SHP77 (cell line): ENCODE measurements at places on chromosomes 5 and 9.

DNA sequence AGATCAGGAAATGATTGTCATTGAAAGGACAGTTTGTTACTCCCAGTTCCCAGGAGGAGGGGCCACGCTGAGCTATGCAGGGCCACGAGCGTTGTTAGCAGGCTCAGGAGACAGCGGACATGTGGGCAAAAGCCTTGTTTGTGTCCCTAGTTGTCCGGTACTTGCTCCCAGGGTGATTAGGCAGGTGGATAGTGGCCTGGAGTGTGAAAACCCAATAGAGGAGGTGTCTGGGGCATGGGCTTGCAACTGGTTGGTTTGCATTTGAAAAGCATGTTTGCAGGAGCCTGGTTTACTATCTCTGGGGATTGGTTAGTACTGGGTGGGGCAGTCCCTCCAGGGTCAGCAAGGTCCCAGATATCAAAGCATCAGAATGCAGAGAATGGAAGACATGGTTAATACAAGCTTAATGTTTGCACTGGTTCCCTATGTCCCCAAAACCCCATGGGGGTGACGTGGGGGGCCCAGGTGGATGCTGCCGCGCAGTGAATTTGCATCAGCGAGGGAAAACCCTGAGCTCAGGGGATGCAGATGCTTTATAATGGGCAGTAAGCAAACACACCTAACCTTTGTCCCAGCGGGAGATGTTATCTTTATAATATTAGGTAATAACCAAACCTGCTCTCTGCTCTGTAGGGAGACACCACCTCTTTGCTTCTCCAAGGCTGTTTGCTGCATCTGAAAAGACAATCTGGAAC lies 39.7 kb downstream of the ROPN1L start:
- DNase-seq, result no peak

GRCh38 chr9:111948951-111949350 lies 52.3 kb downstream of the UGCG start:
- DNase-seq, result no peak

DNA sequence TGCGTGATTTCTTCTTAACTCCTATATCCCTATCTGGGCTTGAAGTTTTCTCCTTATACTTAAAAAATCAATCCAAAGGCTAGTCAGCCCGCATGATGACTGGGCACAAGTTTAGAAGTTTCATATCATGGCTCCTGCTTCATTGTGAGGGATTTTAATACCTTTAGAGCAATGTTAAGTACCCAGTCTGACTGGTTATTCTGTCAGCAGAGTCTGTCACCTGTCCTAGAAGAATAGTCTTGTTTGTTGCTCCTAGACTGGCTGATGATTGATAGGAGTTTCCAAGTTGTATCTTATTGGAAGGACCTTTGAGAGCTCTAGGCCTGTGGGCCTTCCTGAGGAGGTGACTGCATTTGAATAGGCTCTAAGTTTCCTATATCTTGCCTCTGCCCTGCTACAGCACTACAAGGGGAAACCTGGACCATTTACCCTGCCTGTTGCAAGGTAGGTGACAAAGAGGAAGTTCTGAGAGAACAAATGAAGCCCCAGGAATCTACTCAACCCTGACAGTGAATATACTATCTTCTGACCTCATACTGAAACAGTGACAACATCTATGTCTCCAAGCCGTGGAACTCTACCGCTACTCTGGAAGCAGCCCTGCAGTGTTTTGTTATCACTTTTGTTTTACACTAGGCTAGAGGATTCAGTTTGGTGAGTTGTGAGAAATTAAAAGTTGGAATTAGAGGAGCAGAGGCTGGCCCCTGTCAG lies 66.5 kb downstream of the F2RL2 start:
- DNase-seq, result no peak

DNA sequence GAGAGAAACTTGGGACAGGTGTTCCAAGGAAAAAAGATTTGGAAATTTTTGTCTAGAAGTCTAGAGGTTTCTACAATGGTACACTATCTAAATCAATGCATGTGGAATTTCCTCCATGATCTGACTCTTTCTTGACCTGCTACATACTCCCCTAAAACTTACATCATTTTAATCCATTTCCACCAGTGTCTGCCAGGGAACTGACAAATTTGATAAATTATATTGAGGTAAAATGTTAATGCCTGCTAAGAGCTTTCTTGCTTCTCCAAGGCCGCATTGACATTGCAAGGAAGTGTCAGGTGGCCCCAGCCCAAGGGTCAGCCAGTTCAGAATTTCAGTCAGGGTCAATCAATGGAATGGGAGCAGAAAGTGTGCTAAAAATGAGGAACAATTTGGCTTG lies 163.4 kb upstream of the FBXL17 start:
- DNase-seq, result no peak

- DNase-seq, result no peak
These were observed 361.0 kb upstream of the CDH6 start for GRCh38 chr5:30832519-30832918.

DNA sequence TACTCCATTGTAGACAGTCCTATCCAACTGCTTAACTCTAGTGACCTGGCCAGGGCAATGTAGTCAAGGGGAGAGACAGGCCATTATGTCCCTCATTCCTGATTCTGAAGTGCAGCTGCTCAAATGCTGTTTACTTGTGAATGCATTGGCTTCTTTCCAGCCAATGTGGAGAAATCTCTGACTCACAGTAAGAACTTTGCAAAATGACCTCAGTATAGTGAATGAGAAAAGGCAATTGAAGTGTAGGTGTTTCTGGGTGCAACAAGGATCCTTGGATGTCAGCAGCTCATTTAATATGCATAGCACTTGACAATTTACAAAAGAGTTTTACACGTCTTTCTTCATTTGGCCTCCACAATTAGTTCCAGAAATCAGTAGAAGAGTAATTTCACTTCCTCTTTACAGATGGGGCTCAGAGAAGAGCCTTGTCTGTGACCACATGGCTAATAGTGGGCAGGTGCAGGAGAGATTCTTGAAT lies 367.2 kb downstream of the OSTF1 start:
- no peak for DNase-seq

DNA sequence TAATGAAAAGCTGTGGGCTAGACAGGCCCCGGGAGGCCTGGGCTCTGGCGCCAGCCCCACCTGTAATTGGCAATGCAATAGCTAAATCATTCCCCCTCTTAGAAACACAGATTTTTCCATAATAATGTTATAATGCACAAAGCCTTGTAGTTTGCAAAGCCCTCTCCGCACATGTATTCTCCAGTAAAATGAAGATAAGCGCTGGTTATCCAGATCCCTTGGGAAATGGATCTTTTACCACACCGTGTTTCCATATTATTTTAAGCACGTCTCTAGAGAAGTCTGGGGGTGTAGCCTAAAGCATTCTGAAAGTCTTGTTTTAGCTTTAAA lies 1.1 kb upstream of the APBA1 start:
- DNase-seq, result no peak

DNA sequence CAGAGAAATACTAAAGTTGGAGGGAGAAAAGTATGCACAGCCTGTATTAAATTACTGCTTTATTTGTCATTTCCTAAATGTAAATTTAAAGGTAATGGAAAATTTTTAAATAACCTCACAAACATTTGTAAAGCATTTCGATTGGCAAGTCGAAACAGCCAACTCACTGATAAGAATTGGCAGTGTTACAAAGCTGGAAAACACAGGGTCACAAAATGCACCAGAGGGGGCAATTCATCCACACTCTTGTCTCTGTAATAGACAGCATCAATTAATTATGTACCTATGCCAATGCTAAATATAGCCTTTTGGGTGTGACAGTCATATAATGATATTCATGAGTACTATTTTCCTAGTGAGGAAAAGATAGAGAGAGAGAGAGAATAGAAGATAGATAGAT lies 140.6 kb upstream of the PRLR start:
- DNase-seq, result no peak

GRCh38 chr5:139180850-139181249 lies 17.3 kb downstream of the SIL1 start:
- no peak for DNase-seq

DNA sequence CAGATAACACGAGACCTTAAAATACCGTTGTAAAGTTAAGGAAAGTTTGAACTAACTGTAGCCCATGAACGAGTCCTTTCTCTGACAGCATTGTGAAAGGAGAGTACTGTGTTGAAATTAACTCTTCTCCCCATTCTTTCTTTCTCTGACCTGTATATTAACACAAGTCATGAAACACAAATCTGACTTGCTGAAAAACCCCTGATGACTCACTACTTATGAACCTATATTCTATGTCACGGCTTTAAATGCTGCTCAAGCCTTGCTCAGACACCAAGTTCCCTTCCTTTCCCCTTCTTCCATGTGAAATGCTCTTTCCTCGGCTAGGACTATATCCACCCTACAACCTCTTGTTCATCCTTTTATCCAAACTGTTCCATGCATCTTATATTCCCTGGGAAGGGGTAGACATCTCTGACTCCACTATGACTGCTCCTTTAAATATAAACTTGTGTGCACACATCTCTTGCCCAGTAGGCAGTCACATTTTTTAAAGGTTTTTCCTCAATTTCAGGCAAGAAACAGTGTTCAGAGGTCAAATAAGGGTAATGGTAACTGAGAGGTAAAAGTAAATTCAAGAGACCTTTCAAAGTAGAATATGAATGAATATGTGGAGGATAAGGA lies 142.9 kb downstream of the NFIB start:
- no peak for DNase-seq

DNA sequence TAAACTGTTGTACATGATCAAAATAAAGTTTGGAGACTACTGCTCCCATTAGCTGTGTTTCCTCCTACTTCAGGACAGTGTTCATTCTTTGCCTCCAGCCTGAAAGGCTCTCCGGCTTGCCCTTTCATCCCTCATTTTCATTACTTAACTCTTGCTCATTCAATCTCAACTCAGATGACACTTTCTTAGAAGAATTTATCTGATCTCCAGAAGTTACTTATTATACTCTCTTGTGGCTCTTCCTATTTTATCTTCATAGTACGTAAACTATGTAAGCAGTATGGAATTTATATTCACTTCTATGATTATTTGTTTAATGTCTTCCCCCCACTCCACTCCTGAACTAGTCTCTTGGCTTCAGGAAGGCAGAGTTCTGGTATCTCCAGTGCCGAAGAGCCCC lies 1737.9 kb upstream of the C9orf72 start:
- no peak for DNase-seq

DNA sequence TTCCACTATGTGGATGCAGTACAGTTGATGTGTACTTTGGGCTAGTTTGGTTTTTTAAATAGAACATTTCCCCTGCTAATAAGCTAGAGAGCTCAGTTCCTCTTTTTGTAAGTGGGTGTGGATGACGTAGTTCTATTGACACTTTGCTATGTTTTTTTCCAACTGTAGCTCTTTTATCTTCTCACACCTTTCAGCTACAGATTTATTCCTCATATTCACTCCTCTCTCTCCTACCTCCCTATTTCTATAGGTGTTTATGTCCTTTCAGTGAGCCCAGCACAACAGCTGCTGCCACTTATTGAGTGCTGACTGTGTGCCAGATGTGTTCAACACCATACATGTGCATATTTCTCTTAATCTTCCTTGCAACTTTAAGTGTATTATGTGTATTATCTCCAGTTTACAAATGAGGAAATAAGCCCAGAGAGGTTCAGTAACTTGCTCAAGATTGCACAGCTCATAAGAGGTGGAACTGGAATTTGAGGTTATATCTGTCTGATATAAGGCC lies 215.7 kb downstream of the SEMA6A start:
- no peak for DNase-seq

DNA sequence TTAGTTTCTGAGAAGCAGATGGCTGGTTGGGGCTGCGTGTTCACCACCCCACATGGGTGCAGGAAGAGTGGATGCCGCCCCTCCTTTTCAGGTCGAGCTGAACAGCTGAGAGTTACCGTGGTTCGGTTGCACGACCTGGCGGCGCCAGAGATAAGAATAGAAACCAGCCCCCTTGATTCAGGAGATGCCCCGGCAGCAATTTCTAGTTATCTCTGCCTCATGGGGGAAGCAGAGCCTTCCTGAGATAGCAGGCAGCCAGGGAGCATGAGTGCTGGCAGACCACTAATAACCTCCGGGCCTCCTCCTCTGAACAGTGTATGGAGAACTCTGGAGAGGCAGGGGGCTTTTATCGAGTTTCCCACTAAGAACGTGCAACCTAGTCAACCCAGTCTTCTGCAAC lies 177.8 kb downstream of the NSG2 start:
- DNase-seq, result no peak

- no peak for DNase-seq
These were observed 43.9 kb downstream of the ADAMTS2 start for GRCh38 chr5:179301376-179301775.

GRCh38 chr5:137269274-137269673 lies 229.9 kb downstream of the SPOCK1 start:
- no peak for DNase-seq

GRCh38 chr5:44372028-44372427 lies 17.2 kb downstream of the FGF10 start:
- DNase-seq, result no peak
